ENCODE measurements at places on chromosomes 7 and 10. TPM values are rescaled to one million over a fixed set of nuclear protein-coding genes. Genes with fewer than 3 reads are reported as not detected.

Gene CYP3A4
- total RNA-seq: not detected

Gene OR2A12
- total RNA-seq: not detected

Gene LIPK
- total RNA-seq: not detected

Gene FERD3L
- not detected for total RNA-seq

Gene CASTOR2
- total RNA-seq: 8.0 TPM

Gene C10orf67
- total RNA-seq: not detected

Gene FAM25C
- total RNA-seq: not detected

Gene ATRNL1
- total RNA-seq: 153 TPM

Gene PKD2L1
- not detected for total RNA-seq

Gene CALHM3
- total RNA-seq: not detected

Gene EMX2
- total RNA-seq: 0.95 TPM

Gene EGR2
- 2.3 TPM for total RNA-seq

Gene PILRB
- total RNA-seq: 16.3 TPM

Gene ZNF467
- 2.1 TPM for total RNA-seq

Gene ACSL5
- 38.8 TPM for total RNA-seq

Gene ZNF25
- 29.0 TPM for total RNA-seq

Gene GPC2
- 3.7 TPM for total RNA-seq

DNA sequence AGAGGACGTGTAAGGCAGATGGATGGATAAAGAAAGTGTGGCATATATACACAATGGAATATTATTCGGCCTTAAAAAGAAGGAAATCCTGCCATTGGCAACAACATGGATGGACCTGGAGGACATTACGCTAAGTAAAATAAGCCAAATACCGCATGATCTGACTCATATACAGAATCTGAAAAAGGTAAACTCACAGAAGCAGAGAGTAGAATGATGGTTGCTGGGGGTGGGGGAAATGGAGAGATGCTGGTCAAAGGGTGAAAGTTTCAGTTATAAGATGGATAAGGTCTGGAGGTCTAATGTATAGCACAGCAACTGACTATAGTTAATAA is 36.3 kb downstream of the AFAP1L2 start:
- no peak for DNase-seq

- no peak for DNase-seq
Observed at GRCh38 chr10:68163735-68164134, 54.4 kb downstream of the MYPN start.

- no peak for DNase-seq
Observed at GRCh38 chr7:27141137-27141922, 2.2 kb downstream of the HOXA5 start.

- no peak for DNase-seq
Observed at GRCh38 chr10:24886290-24886680, 66.1 kb downstream of the PRTFDC1 start.

DNA sequence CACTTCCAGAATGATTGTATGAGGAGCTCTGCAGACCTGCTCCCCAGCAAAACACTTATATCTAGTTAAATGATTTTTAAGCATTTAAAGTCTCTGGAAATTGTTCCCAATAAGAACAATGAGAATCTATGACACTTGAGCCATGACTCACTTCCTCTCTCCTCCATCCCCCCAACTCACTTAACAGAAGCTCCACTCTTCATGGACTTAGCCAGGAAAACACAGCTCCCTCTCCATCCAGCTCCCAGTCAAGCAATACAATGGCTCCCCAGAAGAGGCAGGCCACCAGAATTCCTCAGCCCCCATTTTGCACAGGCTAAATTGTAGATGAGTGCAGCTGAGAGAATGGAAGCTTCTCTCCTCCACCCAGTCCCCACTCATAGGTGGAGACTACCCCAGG is 27.0 kb downstream of the AOC1 start:
- no peak for DNase-seq

DNA sequence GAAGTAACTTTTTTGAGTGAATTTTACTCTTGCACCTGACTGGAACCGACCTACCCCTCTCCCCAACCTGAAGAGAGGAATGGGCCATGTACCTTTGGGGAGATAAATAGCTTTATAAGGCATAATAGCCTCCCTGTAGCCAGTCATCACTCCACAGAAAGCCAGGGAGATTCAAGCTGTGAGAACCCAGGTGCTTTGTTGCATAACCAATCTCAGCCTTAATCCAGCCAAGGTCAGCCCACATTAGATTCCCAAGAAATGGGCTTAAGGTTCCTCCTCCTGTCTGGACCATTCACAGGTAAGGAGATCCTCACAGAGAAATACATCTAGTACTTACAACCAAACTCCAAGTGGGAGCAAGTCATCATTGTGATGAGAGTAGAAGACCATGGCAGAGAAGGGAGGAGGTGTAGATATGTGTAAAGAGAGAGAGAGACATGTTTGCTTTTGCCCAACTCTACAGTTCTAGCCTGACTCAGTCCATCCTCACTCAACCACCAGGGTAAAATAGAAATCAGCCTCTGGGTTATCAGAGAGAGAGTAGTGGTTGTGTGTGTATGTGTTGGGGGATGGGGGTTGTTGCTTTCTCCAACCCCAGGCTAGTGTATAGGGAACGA is 23.6 kb downstream of the SKIDA1 start:
- no peak for DNase-seq

DNA sequence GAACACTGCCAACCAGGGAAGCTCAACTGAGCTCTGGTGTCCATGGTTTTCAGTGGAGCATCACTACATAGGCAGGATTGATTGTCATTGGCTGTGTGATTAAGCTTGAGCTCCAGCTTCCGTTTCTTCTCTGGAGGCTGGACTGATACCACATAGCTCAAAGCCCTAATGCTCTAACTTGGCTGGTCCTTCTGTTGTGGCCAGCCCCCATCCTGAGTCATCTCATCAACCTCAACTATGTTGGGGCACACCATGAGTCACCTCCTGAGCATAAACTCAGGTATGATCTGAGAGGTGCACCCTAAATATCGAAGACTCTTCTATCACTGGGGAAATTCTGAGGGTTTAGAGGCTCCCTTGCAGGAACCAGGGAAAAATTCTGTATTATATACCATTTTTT is 114.5 kb upstream of the INHBA start:
- DNase-seq: no peak

DNA sequence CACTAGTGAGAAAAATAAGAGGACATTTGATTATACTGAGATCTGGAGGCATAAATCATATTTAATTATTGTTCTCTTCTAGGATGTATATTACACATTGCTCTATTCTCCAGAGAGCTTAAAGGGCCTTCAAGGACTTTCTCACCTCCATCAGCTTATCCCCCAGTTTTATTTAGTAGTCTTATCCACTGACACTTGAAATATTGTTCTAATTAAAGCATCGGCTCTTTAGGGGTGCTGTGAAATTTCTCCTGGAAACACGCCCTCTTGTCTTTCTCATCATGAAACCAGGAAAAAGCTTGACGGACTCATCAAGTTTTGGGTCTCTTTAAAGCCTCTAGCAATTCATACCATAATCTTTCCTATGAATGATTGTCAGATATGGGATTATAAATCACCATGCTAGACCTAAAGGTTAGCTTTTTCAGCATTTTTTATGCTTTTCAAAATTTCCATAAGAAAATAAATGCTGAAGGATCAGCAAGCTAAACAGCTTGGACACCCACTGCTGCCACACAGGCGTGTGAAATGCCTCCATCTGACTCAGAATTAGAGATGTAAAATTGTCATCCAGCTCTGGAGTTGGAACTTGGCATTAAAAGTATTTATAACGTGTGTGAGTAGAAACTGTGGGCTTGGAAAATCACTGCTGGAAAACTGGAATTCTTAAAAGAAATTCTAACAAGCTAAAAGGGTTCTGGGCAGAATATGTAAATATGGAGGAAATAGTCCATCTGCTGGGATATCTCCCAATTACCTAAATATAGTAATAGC is 216.3 kb downstream of the CHRM2 start:
- DNase-seq: no peak

- DNase-seq: no peak
Observed at GRCh38 chr10:114723991-114724715, 66.1 kb upstream of the ABLIM1 start.

All from urinary bladder (tissue), 4 donors.